ENCODE measurements at places on chromosomes 7 and 10.

DNA sequence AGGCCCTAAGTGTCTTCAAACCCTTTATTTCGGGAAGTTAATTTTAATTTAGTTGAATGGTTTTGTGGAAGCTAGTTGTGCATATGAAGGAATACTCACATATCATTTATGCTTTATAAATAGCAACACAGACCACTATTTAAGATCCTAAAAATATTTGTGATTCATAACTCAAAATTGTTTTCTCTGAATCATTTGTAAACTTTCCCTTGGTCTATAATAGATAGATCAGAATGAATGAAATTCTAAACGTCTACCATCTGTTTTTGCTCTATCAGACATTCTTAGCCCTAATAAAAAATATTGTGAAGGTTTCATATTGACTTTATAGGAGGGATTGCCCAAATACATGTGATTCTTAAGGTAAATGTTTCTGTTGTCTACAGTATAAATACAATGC, 43.5 kb downstream of the LOXL4 start:
- DNase-seq: no peak

DNA sequence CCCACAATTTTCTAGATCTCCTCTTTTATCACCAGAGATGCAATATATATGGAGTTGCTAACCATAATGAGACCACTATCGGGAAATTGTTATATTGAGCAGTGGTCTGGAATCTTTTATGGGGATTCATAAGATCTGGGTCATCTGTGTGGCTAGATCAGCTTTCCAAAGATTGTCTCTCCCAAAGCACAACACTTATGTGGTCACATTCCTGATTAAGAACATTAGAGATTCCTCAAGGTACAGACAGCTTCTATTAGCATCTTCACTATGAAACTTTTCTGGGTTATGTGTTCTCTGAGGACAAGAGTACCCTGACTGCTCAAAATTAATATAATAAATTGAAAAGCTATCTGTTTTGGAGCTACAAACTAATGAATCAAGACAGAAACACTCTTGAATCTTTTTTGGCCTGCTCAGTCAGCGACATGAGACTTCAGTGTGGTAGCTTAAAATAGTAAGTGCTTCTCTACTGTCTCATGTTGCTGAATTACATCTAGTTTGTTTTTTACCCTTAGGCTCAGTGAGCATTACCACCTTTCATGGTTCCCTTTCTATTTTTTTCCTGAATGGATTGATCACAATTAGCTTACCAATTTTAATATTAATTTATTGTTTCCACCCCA, 42.6 kb upstream of the STRIP2 start:
- DNase-seq: no peak

DNA sequence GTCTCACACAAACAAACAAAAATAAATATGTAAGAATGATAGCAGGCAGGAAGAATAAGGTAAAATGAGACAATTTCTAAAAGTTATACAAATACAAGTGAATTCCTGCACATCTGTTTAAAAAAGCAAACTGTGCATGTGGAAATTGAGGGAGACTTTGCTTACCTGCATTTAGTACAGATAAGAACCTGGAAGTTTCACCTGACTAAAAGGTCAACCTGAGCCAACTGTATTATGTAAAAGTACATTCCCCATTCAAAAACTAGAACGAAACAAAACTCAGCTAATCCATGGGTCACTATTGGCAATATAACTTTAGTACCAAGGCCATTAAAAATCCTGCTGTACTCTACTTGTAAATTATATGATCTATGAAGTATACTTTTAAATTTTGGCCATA, 127.1 kb downstream of the DOCK4 start:
- no peak for DNase-seq

DNA sequence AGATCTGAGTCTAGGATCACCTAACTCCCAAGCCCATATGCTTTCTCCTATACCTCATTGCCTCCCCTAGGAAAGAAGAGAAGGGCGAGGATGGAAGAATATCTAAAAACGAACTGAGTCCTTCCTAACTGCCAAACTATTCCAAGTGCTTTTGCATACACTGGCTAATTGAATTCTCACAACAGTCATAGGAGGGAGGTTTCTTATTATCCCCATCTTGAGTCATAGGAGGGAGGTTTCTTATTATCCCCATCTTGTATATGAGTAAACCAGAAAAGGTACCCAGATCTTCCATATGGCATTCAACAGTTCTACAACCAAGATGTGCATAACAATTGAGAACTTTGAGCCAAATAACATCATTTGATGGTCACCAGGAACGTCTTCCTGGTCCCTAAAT, 13.1 kb upstream of the FAM204A start:
- no peak for DNase-seq

DNA sequence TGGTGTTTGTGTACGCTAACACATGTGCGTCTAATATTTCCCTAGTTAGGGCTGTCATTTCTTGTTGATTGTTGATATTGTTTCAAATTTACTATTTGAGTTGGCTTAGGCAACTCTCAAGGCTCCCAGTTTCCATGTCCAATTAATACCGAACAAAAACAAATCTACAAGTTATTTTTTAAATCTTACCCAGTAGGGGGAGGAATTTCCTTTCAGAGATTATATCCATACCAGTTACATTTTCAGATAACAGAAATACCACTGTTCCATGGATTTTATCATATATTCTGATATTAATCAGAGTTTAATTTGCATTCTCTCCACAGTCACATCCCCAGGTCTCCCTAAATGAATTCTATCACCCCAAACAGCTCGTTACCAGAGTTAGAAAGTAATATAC, 7.2 kb upstream of the AKR1B10 start:
- no peak for DNase-seq

DNA sequence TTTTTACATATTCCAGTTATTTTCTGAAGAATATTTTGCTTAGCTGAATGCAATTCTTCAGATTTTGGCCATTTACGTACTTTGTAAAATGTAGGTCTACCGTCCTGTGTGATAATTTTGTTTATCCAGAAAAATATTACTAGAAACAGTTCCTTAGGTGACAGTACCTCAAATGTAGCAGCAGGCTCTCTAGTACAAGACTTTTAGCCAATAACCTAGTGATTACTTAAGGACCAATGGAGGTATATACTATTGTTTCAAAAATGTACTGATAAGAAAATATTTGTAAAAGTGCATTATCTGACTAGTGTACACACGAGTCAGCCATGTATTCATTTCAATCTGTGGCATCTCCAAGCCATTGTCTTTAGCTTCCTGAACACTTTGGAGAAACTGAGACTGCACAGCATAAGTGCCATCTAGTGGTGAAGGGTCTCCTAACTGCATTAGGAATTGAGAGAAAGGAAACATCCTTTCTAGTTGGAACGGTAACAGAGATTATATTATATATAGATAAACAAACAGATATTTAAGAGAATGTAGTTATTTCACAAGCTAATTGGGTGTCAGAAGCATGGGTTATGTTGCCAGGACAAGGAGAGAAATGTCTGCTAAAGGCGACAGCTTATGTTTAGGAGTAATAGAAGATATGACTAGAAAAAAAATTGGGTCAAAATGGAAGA, 23.7 kb downstream of the RTKN2 start:
- DNase-seq: no peak

DNA sequence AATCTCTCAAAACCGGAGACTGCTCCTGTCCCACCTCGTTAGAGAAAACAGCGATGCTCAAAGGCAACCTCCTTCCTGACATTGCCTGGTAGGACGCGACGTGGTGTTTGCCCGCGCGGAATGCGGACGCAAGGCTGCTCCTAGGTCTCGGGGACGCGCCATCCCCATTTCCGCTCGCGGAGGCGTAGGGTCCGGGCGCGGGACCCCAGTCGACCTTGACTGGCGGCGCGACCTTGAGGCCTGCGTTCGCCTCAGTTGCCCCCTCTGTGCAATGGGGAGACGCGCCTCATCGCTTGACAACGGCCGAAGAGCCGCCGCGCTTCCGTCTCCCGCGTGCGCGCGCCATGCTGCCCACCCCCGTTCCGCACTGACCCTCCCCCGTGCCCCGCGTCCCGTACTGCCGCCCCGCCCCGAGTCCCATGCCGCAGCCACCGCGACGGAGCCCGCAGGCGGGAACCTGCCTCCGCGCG, 412 bp upstream of the PPIA start:
- no peak for DNase-seq
